Activated CD4-positive, alpha-beta T cell treated with anti-CD3 and anti-CD28 coated beads for 24 hours (primary cell): ENCODE measurements at places on chromosomes 7 and 10.

DNA sequence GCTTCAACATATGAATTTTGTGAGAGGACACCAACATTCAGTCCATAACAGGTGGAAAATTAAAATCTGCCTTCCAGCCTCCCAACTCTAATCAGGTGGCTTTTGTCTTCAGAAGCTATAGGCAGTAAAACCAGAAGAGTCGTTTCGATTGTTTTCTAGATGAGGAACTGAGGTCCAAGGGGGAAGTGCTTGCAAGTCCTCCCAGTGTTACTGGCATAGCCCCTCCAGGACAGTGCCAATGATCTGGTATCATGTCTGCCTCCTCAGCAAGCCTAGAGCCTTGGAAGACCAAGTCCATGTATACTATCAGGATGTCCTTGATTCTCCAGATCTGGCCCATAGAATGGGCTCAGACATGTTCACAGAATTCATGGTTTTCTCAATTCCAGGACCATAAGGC, 16.9 kb downstream of the CYP26A1 start:
- DNase-seq: no peak

DNA sequence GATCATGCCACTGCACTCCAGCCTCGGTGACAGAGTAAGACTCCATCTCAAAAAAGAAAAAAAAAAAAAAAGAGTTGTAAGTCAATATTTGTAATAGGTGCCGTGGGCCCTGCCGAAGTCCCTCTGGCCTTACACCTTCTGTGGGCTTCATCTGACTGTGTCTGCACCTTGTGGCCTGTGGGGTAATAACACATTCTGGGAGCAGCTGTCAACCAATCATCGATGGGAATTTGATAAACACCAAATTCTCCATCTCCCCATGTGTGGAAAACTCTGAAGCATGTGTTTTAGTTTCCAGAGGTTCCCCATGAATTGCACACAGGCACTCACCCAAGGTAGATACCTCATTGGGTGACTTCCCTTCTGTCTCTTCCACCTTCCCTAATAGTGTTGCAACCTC, 10.8 kb downstream of the ZNF394 start:
- DNase-seq: no peak

DNA sequence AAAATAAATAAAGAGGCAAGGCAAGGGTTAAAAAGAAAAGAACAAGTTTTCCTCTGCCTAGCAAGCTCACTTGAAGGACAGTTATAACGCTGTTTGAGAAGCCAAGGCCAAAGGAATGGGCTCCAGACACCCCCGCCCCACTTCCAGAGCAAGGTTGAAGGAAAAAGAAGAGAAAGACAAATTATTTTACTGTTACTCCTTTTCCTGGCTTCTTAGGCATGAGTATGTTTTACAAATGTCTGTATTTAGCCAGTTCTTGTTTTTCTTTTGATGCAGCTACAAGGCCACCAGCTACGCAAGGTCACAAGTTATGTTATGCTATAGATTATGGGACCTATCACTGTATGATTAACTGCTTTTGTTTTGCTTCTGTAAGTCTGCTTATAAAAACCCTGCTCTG, 94.6 kb downstream of the ZNF22 start:
- DNase-seq: no peak

GRCh38 chr10:3928078-3928477, 143.1 kb upstream of the KLF6 start:
- no peak for DNase-seq

DNA sequence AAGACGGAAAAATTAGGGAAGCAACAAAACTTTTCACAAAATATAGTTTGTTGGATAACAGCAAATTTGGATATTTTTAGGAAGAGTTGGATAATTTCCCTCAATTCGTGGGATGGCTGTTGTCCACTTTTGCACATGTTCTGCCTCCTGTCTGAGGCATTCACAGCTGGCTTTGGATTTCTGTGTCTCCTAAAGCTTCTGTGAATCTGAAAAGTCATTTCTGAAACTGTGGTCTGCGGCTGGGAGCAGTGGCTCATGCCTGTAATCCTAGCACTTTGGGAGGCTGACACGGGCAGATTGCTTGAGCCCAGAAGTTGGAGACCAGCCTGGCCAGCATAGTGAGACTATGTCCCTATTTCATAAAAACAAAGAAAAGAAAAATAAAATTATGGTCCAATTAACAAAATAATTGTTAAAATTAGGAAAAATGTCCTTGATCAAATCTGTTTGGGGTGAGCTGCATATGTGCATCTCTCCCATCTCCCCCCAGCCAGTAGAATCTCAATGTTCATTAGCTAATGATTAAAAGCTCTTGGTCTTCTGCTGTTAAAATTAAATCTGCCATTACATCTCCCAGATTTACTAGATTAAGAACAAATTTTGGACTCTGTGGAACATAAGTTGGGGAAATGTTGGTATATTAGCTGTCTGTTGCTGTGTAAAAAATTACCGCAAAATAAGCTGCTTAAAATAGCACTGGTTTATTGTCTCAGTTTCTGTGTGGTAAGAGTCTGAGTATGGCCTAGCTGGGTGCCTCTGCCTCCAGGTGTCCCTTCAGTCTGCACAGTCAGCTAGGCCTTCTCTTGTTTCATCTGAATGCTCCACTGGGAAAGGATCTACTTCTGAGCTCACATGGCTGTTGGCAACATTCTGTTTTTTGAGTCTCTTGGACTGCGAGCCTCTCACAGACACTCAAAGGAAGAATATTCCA, 332.0 kb upstream of the FZD1 start:
- DNase-seq: no peak

GRCh38 chr10:5552376-5553321, 27.9 kb downstream of the CALML3 start:
- no peak for DNase-seq

- DNase-seq: no peak
Observed at GRCh38 chr7:64685741-64686140, 19.8 kb downstream of the ZNF107 start.
